ENCODE measurements at places on chromosomes 2 and 18. TPM values are rescaled to one million over a fixed set of nuclear protein-coding genes. Genes with fewer than 3 reads are reported as not detected.
A peak's percentile ranks its signal among the peaks of the same experiment; 100 is the strongest.

Gene UGT1A9
- not detected for total RNA-seq

Gene SLC23A3
- 1.1 TPM for total RNA-seq

Gene ZNF512
- 93.1 TPM for total RNA-seq

Gene TWIST2
- not detected for total RNA-seq

Gene PRR30
- not detected for total RNA-seq

Gene MGAT4A
- 35.8 TPM for total RNA-seq

Gene FOSL2
- total RNA-seq, result 2.6 TPM

Gene PDCD1
- not detected for total RNA-seq

Gene UGT1A3
- total RNA-seq, result not detected

DNA sequence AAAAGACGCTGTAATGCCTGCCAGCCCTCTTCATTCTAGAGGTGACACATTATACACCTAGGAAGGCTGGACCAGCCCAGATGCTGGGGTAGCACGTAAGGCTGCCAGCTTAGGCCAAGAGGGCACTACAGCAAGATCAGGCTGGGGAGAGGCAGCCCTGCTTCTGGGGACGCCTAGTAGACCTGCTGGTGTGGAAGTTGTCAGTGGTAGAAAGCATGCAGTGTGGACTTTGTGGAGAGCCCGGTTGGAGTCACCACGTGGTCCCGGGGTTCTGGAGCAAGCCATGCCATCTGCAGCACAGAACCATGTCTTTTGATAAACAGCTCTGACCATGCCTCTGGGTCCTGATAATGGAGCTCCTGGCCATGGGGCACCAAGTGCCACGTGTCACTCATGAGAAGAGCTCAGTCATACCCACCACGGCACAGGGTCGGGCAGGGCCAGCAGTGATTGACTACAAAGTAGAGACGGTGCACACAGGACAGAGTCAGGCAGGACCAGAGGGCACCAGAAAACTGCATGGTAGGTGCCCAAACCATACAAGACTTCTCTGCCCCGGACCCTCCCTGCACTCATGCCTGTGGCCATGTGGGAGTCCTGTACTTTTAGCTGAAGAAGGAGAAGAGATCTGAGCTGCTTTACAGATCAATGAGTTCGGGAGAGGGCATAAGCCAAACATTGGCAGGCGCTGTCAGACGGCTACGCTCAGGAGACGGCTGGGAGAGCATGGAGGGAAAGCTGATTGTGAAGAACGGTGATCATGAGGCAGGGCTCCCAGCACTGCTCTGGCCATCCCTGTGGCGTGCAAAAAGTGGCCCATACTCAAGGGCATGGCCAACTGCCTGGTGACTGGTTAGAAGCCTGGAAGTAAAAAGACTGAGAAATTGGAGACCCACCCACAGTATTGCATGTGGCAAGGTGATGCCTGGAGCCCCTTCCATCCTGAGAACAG is 114.9 kb downstream of the EIPR1 start:
- no peak for DNase-seq

DNA sequence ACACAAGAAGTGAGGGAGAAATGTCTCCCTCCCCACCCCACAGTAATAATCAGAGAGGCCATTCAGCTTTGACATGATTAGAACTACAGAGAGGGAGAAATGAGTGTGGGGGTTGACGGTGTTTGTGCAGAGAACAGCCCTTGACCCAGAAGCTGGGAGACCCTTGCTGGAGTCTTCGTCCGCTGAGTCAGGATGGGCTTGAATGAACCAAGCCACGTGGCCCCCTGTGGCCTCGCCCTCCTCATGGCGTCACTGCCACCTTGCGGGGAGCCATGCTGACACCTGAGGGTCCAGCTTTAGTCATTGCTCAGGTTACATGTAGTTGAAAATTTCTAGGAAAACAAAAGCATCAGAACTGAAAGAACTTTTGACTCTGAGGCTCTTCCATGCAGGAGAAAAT is 101.2 kb downstream of the DGKD start:
- peak; percentile 4 for DNase-seq

GRCh38 chr18:46302528-46303485 is 198.6 kb downstream of the HAUS1 start:
- DNase-seq, result no peak

- DNase-seq, result no peak
Measured at GRCh38 chr2:235716875-235717496, 223.1 kb downstream of the AGAP1 start.

DNA sequence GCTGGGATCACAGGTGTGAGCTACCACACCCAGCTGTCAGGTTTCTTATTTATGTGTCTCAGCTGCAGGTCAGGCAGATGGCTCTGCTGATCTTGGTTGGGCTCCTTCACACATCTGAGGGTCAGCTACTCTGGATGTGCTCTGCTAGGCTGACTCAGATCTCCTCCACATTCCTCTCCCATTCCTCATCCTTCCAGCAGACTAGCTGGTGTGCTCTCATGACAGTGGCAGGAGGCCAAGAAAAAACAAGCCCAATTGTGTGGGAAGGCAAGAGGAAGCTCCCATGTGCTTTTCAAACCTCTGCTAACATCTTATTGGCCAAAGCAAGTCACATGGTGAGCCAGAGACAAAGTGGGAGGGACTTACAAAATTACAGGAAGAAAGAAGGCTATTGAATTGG is 11.7 kb upstream of the MSH6 start:
- no peak for DNase-seq

- DNase-seq, result no peak
Measured at GRCh38 chr2:223762853-223763252, 74.5 kb downstream of the AP1S3 start.

DNA sequence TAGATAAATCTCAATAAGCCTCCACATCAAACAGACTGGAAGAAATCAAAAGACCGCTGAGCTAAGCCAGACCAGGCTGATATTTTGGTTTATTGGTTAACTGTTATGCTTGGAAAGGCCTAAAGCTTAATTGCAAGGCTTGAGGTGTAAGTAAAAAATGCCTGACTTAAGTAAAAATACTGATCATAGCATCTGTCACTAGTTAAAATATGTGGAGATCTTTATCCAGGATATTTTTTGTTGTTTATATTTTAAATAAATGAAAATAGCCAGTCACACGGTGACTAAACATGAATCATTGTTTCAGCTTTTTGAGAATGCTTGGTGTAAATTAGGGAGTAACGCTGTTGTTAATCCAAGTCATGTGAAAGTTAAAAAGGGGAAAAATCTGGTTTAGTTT is 127.9 kb downstream of the THADA start:
- no peak for DNase-seq

GRCh38 chr2:36352701-36353100 is 2.9 kb upstream of the CRIM1 start:
- DNase-seq, result no peak

DNA sequence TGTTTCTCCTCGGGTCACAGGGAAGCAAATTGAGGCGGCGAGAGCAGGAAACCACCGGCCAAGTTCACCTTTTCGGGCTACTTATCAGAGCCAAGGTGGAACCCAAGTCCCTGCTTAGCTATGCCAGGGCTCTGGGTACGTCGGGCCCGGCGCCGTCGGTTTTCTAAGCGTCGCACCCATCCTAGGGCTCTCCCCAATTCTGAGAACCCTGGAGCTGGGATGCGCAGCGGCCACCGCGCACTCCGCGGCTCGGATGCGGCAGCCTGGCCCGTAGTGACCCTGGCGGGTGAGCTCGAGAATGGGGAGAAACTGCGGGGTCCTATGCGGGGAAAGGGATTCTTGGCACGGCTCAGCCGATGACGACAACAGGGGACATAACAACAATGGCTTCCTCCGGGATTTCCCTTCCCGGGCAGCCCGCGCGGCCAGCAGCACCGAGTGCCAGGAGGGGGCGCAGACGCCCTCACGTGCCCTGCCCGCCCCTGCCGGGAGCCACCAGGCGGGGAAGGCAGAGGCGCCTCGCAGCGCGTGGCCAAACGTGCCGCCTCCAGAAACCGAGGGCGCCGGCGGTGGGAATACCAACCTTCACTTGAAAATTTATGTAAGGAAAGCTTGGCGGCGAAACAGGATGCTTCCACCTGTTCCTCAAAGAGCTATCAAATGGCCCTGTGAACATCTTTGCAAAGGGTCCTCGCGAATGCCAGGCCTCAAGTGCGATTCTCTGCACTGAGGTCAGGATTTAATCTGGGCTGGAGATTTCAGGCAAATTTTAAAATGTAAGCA is 2.1 kb upstream of the SLC30A3 start:
- peak; percentile 87 for DNase-seq

DNA sequence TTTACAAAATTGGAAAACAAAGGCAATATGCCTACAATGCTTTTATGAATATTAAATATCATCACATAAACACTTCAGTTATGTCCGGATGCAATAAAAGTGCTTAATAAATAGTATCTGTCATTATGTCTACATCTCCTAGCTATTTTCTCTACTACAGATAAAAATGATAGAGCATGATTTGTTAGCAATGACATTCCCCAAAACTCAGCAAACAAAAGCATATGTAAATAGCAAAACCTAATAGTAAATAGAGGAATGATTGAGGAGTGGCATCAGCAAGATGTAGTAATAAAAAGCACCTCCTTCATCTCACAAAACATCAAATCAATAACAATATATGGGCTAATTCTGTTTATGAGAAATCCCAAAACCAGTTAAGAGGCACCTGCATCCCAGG is 46.5 kb upstream of the COL5A2 start:
- DNase-seq, result no peak

DNA sequence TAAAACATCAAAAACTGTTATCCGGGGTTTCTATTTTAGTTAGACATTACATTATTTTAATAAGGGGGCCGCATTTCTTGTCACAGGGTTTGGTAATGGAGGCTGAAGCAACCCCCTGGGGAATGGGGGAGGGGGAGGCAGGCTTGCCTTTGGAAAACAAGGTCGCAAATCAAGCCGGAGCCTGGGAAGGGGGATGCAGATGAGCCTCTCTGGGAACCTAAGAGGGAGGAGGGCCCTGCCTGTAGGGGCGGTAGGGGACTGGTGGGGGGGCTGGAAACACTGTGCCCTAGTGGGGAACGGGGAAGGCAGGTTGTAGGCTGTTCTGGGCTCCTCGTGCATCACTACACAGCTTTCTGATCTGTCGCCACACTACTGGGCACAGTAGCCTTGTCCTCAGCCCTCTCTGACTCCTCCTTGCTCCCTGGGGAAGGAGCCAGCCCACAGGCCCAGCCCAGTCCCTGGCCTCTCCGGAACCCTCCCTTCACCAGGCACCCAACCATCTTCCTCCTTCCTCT is 170.2 kb upstream of the SMAD2 start:
- peak; percentile 78 for DNase-seq

- DNase-seq, result no peak
Measured at GRCh38 chr2:79025421-79025820, at the start of gene REG3G. Gene REG3G (plus strand): TSS chr2:79025702. CDS start chr2:79026094, 392 bp downstream.

- DNase-seq, result no peak
Measured at GRCh38 chr2:192499476-192499875, 304.7 kb upstream of the TMEFF2 start.

DNA sequence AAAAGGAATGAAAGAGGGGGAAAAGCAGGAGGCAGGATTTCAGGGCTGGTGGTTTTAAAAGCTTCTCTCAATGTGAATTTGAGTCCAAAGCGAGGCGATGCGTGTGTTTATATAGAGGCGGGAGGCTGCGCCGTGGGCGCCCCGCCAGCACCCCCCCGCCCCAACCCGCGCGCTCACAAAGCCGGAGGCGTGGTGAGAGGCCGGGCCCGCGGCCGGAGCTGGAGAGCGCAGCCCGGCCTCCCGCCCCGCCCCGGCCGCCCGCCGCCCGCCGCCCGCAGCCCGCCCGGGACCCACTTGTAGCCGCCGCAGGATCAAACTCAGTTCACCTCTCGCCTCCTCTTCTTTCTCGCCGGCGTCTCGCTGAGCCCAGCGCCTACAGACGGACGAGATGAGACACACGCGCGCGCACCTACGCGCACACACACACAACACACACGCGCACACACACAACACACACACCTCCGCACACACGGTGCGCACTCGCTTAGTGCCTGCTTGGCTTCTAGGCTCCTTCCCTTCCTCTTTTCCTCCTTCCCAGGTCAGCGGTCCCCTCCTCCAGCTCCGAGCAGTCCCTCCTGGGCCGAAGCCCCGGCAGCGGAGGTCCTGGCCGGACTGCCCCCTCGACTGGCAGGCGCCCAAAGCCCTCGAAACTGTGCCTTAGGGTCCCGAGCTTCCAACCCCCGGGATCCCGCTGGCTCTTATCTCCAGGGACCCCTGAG is 1.3 kb upstream of the CYP26B1 start:
- peak; percentile 61 for DNase-seq

DNA sequence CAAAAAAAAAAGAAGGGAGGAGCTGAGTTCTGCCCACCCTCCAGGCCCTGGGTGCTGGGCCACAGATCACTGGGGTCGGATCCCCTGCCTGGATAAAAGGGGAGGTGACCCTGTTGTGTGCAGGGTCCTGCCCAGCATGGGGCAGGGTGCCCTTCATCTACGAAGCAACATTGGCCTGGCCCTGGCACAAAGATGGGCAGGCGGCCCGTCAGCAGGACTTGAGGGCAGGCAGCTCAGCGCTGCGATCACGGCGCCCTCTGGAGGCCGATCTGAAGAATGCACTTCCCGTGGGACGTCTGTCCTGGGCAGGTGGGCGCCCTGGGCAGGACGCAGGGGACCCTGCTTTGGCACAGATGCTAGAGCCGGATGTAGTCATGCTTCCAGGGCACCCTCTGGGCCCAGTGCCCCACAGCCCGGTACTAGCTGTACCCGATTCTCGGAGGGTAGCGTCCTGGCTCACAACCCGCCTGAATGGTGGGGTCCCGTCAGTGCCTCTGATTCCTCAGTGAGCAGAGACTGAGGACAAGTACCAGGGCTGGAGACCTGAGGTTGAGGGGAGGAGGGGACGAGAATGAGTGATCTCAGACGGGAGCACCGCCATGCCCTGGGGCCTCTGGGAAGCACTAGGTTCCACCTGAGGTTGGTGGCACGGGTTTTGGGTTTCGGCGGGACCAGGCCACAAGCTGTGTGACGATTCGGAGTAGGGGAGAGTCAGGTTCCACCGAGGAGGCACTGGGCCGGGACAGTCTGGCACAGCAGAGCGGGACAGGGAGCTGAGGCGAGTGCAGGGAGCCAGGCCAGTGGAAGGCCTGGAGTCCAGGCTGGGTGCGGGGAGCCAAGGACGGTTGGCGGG is 18.0 kb downstream of the ARID5A start:
- peak; percentile 74 for DNase-seq

- no peak for DNase-seq
Measured at GRCh38 chr2:8432706-8433336, 249.0 kb upstream of the ID2 start.

DNA sequence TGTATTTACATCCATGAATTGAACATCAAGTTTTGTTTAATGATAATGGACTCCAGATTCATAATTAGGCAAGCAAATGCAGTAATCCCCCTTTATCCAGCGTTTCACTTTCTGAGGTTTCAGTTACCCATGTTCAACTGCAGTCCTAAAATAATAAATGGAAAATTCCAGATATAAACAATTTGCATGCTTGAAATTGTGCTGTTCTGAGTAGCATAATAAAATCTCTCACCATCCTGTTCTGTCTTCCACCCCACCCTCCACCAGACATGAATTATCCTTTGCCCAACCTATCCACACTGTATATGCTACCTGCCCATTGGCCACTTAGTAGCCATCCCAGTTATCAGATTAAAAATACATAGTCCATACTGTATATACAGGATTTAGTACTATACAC is 224.5 kb upstream of the CHAC2 start:
- DNase-seq, result no peak

DNA sequence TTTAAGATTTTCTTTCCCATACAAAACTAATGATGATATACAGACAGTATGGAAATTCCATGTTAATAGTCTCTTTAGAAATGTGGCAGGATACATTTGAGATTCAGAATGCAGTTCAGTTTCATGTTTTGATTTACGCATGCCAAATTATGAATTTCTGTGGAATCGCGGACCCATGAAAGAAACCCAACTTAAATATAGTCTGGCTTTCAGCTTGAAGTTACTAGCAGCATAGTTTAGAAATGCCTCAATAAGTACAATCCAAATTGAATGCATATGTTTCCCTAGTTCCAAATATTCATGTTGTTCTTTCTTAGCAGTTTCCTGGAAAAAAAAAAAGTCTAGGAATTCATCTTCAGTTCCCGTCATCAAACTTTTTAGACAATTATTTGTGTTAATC is 164.1 kb upstream of the RASGRP3 start:
- no peak for DNase-seq
